GF-D8 (cell line): ENCODE measurements at places on chromosomes 1 and 21.

DNA sequence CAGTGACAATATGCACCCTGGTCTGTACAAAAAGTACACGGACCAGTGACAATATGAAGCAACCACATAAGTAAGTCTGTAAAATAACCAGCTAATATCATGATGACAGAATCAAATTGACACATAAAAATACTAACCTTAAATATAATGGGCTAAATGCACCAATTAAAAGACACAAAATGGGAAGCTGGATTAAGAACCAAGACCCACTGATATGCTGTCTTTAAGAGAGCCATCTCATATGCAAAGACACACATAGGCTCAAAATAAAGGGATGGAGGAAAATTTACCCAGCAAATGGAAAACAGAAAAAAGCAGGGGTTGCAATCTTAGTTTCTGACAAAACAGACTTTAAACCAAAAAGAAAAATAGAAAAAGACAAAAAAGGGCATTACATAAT lies 70.4 kb upstream of the VCAM1 start:
- DNase-seq, result no peak

DNA sequence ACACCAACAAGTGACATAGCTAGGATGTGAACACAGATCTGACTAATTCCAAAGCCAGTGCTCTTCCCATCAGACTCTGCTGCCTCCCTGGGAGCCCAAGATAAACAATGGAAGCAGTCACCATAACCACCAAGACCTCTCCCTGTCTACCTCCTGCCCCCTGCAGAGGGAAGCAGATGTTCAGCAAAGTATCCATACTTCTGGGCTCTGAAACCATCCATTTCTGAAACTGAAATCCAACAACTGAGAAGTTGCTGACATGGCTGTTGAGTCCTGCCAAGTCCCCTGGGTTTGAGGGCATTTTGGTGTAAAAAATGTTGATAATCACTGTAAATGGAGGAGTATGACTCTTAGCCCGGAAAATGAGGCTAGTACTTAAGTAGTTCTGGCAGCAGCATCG lies 102.1 kb downstream of the TYW3 start:
- DNase-seq, result no peak

- no peak for DNase-seq
These were observed 29.2 kb upstream of the PKP1 start for GRCh38 chr1:201253906-201254624.

- no peak for DNase-seq
These were observed 680.8 kb downstream of the MATN1 start for GRCh38 chr1:30042438-30043147.

GRCh38 chr1:51365774-51366173 lies 35.4 kb upstream of the TTC39A start:
- no peak for DNase-seq

DNA sequence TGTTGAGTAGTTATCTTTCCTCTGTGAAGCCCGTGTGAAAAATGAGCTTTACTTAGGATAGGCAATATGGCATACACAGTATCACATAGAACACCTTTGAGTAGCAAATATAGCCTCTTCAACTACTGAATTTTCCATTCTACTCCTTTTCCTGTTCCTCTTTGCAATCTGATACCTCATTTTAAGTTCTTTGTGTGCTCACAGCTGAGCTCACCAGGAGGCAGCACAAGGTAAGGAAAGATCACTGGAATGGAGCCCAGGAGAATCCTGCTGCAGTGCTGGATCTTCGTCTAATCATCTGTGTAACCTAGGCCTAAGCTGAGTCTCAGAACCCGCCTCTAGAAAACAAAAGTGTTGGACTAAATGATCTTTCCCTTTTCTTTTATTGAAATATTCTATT lies 171.0 kb downstream of the LRRC40 start:
- no peak for DNase-seq

DNA sequence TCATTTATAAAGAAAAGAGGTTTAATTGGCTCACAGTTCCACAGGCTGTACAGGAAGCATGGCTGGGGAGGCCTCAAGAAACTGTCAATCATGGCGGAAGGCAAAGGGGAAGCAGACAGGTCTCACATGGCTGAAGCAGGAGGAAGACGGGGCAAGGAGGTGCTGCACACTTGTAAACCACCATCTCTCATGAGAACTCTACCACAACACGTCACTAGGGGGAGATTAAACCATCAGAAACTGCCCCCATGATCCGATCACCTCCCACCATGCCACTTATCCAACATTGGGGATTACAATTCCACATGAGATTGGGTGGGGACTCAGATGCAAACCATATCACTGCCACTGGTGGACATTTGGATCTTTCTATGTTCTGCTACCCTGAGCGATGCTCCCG lies 351.4 kb downstream of the NPHP4 start:
- no peak for DNase-seq

- DNase-seq, result no peak
These were observed 33.1 kb downstream of the THRAP3 start for GRCh38 chr1:36257375-36257767.

GRCh38 chr1:67350783-67351182 lies 43.1 kb downstream of the IL12RB2 start:
- no peak for DNase-seq

DNA sequence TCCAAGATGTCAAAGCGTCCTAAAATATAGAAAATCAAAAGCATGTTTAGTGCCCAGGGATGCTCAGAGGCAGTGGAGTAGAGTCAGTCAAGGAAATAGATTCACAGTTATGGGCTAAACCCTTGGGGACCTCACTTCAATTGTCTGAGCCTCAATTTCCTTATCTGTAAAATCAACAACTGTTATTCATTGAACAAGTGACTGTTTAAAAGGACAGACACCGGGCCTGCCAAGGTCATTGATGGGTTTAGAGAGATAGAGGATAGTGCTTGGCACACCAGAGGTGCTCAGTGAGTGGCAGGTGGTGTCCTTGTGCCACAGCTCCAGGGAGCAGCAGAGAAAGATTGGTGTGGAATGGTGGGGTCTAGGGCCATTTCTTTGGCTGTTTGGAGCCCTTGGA lies 12.8 kb downstream of the PLA2G5 start:
- DNase-seq, result no peak

GRCh38 chr1:78427506-78427905 lies 63.3 kb upstream of the PTGFR start:
- DNase-seq, result no peak

DNA sequence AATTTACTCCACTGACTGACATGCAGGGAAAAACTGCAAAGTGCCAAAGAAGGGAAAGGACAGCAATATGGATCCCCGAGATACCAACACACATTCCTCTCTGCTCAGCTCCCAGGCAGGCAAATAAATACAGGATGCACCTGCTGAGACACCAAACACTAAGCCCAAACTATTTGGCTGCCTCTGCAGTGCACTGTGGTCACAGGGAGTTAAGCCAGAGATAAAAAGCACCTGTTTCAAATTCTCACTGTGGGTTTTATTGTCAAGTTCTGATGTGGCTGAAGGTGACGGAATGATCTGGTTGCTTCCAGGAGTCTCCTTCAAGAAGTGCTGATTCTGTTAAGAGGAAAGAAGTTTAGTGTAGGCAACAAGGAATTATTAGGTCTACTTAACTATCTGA lies 17.7 kb downstream of the TEX38 start:
- DNase-seq, result peak; percentile 40

DNA sequence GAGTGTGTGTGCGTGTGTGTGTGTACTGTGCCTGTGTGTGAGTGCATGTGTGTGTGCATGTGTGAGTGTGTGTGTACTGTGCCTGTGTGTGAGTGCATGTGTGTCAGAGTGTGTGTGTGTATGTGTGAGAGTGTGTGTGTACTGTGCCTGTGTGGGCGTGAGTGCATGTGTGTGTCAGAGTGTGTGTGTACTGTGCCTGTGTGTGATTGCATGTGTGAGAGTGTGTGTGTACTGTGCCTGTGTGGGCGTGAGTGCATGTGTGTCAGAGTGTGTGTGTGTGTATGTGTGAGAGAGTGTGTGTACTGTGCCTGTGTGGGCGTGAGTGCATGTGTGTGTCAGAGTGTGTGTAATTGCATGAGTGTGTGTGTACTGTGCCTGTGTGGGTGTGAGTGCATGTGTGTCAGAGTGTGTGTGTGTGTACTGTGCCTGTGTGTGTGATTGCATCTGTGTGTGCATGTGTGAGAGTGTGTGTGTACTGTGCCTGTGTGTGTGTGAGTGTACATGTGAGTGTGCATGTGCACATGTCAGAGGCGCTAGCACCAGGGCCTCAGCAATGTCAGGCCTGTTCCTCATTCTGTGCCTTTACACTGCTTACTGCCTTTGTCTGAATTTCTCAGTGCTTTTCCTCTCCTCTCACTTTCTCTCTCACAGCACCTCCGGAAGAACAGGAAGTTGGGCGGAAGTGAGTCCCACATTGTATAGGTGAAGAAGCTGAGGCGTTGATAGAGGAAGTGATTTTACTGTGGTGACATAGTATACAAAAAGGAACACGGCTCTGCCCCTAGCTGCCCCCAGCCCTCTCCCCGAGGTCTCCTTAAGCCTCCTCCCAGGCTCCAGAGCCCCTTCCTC lies 4.9 kb downstream of the SLC5A9 start:
- peak; percentile 27 for DNase-seq

DNA sequence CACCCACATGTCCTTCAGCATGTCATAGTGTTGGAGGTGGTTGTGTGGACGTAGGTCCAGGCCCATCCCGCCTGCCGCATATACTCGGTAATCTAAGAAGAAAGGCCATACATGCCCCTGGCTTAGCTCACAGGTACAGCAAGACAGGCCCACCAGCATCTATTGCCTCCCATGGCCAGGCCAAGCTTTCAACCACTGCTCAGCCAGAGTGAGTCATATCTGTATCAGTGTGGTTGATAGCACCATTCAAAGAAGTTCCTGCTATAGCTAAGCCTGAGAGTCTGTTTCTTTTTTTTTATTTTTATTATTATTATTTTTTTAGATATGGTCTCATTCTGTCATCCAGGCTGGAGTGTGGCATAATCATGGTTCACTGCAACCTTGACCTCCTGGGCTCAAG lies 17.0 kb downstream of the KLHDC8A start:
- DNase-seq, result no peak

DNA sequence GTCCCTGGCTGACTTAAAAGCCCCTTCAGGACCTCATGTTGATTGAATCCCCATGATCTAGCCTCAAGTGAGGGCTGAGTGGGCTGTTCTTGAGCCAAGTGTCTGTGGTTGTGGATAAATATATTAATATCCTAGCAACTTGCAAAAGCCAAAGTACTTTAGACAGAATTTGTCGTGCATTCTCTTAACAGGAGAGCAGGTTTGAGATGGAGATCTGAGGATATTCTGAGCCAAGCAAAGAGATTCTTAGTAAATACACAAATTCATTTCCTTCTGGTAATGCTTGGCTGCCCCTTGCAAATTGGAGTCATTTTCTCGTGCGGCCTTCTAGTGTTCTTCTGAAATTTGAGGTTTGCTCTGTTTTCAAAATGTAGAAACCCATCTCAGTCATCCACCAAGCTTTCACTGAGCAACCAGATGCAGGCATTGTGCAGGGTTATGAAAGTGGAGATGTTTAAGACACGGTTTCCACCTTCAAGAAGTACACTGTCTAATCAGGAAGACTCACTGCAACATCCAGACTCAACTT lies 242.1 kb upstream of the JUN start:
- DNase-seq, result no peak

- DNase-seq, result no peak
These were observed 433.6 kb upstream of the ZP4 start for GRCh38 chr1:238324211-238324864.

- no peak for DNase-seq
These were observed 650.5 kb downstream of the ADGRL2 start for GRCh38 chr1:82451191-82451590.

GRCh38 chr21:34133392-34133791 lies 60.0 kb downstream of the MRPS6 start:
- DNase-seq, result no peak

DNA sequence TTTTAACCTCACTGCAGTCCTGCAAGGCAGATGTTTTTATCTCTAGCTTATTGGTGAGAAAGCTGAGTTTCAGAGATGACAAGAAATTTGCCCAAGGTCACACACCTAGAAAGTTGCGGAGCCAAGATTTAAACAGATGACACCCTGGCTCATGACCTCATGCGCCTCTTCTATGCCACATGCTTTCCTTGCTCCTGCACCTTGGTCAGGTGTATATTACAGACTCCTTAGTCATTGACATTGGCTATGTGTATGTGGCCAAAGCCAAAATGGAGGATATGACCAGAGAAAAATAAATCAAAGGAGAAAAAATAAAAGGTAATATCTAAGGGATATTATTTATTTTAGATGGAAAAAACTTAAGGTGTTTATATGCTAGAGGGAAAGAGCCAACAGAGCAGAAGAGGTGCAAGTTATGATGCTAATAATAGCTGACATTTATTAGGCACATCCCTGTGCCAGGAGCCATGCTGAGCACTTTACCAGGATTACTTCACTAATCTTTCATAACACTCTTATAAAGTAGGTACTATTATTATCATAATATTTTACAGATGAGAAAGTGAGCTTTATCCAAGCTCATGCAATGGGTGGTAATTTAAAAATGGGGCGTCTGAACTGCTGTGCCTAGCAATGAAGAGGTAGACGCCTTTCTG lies 13.8 kb upstream of the MYOC start:
- no peak for DNase-seq

- DNase-seq, result no peak
These were observed 5.5 kb upstream of the TEDDM1 start for GRCh38 chr1:182406012-182406411.

DNA sequence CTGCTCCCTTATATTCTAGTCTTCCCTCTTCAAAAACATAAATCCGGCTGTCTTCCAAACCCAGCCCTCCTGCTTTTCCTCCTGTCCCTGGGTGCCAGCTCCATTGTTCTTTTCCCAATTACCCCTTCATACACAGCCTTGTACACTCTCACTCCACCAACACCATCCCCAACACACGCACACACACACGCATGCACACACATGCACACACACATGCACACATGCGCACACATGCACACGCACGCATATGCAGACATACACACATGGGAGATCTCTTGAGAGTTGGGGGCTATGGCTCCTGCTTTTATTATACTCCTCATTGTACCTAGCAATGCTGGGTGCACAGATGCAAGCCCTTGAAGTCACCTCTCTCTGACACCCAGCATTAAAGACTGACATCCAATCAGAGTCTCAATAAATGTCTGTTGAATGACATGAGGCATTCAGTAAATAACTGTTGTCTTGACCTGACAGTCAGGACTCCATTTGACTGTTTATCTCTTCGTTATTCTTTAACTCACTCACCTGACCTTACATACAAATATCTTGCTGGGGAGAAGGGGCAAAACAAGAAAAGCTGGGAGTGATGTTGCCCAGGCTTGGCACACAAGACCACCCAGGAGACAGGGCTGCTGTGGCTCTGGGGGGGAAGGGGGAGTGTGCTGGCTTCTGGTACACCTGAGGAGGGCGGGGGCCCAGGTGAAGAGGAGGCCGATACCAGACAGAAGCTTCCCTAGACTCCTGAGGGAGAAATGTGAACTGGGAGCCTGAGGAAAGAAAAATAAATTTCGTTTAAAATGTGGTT lies 16.0 kb downstream of the ABCA4 start:
- no peak for DNase-seq
